Right renal pelvis (tissue), 4 donors: ENCODE measurements at places on chromosomes 16 and 17. TPM values are rescaled to one million over a fixed set of nuclear protein-coding genes. Genes with fewer than 3 reads are reported as not detected.

DNA sequence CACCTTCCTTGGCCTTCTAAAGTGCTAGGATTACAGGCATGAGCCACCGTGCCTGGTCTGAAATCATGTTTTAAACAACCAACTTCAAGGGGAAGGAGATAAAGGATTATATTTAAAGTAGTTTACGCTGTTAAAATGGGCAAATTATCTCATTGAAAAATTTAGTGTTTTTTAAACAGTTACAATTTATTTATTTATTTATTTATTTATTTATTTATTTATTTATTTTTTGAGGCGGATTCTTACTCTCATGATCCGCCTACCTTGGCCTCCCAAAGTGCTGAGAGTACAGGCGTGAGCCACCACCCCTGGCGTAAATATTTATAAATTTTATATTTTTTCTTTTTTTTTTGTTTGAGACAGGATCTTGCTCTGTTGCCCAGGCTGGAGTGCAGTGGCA, 22.2 kb downstream of the CDK12 start:
- DNase-seq, result no peak

DNA sequence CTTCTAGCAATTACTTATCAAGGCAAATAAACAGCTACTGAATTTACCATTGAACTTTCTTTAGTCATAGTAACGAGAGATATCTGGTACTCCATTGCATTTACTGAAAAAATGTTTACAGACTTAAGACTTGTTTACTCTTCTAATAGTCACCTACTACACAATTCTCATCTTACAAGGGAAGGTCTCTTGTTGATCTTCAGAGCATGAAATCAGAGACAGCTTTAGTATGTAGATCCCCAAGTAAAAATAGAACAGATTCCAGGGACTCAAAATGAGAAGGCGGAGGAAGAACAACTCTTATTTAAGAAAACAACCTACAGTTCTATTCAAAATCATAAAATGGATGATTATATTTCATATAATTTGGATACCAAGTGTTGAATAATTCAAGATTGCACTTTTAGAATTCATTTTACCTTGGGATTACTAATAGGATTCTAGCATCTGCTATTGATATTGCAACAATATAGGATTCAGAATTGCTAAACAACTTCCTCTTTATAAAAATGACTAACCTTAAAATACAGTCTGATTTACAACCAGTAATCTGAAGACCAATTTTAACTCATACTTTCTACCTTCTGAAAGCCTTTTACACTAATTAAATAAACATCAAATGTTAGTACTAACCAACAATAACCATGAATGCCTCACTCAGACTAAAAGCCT, 20.8 kb downstream of the UBE2G1 start:
- DNase-seq, result no peak

DNA sequence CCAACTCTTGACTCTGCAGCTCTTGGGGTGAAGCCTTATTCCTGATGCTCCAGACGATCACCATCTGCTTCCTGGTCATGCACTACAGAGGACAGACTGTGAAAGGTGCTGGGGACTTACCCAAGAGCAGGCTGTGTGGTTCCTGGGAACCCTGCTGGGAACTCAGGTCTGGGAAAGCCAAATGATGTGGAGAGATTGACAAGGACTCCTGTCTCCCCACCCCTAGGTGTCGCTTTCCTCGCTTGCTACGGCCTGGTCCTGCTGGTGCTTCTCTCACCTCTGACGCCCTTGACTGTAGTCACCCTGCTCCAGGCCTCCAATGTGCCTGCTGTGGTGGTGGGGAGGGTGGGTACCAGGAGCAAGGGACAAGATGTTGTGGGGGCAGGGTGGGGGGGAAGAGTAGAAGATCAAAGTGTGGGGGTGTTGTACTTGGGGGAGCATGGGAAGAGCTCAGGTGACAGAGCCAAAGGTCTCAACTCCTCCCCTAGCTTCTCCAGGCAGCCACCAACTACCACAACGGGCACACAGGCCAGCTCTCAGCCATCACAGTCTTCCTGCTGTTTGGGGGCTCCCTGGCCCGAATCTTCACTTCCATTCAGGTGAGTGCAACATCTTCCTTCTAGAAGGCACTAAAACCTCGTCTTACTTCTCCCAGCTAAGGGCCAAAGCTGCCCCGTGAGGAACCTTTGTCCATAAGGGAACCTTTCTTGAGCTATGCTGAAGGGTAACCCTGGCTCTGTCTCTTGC, 3.0 kb downstream of the SOX15 start:
- DNase-seq, result no peak

- DNase-seq, result no peak
Observed at GRCh38 chr17:2090210-2090641, 35.3 kb downstream of the HIC1 start.

DNA sequence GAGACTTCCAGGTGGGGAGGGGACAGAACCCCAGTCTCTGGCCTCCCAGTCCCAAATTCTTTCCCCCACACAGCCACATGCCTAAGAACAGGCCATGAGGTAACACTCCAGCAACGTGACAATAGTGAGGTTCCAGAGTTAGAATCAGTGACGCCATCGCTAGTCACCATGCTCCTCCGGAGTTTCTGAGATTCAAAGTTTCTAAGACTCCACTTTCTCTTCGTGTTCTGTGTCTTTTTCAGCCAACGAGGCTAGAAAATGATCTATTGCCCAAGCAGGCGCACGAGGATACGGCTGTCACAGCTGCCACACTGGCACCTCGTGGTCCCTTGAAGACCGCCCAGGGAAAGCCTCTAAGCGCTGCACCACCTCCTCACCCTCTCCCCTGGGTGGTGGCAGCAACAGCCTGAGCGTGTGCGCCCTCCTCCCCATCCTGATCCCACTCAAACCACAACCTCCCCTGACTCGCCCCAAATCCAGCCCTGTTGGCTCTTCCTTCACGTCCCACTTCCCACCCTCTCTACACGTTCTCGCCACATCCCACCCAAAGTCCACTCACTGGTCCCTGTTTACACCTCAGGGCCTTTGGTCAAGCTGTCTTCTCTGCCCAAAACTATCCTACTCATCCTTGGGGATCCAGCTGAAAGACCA, 1.0 kb downstream of the MCRIP1 start:
- DNase-seq, result no peak

CLEC18B gene
- 130 TPM for polyA plus RNA-seq

GRCh38 chr16:84029297-84030047, 13.1 kb downstream of the SLC38A8 start:
- DNase-seq, result no peak

DNA sequence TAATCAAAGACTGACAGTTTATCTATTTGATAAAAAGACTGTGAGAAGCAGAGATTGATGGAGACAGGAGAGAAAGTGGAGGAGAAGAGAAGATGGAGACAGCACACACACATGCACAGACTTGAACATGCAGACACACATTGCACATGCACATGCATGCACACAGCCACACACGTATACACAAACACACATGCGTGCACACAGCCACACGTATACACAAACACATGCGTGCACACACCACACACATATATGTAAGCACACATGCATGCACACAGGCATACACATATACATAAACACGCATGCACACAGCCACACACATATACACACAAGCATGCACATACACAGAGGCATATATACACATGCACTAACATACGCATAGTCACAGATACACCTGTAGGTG, 313.4 kb downstream of the HAPSTR1 start:
- DNase-seq, result no peak

DNA sequence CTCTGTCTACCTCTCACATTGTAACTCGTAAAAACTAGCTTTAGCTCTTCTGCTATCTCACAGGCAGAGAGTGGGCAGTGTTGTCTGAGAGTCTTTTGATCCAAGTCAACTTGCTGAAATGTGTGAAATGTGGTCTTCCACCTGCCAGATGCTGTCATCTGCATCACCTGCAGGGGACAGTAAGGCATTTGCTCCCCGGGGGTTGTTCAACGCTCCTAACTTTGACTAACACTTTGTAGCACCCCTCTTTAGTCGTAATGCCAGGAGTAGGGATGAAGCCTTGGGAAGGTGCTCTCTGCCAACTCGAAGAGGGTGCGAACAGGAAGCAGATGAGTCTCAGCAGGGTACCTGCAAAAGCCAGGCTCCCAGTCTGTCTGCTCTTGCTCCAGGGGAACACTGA, 36.1 kb downstream of the SNX11 start:
- no peak for DNase-seq

GP1BA gene
- polyA plus RNA-seq, result 2.1 TPM

DNAJA3 gene
- polyA plus RNA-seq, result 39.7 TPM

KRTAP4-3 gene
- not detected for polyA plus RNA-seq

DNA sequence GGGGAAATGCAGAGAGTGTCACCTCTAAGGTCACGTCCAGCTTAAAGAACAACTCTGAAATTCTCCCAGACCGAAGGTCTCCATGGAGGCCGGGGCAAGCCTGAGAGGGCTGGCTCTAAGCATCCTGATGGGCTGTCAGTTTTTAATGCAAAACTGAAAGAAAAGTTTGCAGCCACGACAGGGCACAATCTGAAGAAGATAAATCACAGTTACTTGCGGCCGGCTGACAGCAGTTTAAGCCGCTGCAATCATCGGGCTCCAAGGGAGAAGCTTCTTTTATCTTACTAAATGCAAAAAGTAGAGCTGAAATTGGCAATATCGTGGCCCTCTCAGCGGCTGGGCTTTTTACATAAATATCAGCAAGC, 168.8 kb downstream of the CYLD start:
- no peak for DNase-seq

PRR35 gene
- 10.5 TPM for polyA plus RNA-seq

DNA sequence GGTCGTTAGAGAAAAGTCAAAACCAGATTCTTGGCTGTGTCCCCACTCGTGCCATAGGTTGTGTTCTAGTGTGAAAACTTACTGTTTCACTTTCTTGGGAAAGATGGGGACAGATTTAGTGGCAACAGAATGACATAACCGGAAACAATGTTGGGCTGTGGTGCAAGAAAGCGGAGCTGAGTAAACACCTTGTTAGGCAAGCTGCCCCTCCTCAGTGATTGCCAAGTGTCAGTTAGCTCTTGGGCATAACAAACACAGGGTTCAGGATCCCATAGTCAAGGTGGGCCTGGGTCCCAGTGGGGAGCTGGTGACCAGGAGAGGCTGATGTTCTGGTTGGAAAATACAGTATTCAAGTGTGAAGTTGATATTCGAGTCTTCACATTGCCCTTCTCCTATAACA, 15.4 kb downstream of the UBN1 start:
- DNase-seq, result no peak

VMO1 gene
- polyA plus RNA-seq, result 0.31 TPM

AATK gene
- polyA plus RNA-seq, result 3.3 TPM

DNA sequence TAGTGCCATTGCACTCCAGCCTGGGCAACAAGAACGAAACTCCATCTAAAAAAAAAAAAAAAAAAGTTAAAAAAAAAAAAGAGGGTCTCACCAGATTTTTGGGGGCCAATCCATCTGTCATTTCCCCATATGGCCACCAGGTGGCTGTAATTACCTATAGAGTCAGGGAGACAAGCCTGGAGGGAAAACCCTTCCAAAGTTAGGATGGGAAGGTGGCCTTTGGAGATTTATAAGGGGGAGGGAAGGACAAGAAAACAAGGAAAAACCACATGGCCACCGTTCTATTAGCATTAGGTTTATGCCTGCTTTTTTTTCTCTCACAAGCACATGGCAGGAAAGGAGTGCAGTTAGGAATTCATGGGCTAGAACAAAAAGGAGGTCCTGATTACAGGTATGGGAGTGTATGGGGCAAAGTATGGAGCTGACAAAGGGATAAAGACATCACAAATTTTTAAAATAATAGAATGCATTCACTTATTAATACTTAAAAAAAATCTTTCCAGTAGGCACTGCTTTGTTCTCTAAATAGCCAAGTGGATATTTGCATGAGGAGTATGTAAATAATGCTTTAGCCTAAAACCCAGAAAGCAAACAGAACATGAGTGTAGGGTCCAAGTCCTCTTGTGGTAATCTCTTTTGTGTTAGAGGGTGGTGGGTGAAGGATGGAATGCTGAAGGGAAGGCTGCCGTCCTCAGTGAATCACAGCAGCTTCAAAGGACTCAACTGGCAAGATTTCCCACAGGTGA, 5.1 kb downstream of the CYB5D1 start:
- DNase-seq, result no peak

DNA sequence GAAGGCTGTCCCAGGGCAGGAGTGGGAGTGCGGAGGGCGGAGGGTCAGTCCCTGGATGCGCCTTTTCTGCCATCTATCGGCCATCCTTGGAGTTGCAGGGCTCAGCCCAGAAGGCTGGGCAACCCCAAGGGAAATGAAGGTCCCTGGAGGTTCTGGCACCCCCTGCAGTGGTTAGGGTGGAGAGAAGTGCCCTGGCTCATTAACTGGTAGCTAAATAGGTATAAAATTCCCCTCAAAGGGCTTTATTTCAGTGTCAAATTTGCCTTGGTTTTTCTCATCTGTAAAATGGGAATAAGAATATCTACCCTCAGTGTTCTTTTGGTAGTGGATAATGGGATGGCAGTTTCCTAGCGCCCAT, 22.4 kb downstream of the C17orf75 start:
- no peak for DNase-seq

KRTAP16-1 gene
- polyA plus RNA-seq, result not detected

GRCh38 chr17:79950751-79951150, 84.9 kb downstream of the TBC1D16 start:
- DNase-seq, result no peak

ABCC12 gene
- polyA plus RNA-seq, result 0.04 TPM

CCDC154 gene
- 3.0 TPM for polyA plus RNA-seq

DNA sequence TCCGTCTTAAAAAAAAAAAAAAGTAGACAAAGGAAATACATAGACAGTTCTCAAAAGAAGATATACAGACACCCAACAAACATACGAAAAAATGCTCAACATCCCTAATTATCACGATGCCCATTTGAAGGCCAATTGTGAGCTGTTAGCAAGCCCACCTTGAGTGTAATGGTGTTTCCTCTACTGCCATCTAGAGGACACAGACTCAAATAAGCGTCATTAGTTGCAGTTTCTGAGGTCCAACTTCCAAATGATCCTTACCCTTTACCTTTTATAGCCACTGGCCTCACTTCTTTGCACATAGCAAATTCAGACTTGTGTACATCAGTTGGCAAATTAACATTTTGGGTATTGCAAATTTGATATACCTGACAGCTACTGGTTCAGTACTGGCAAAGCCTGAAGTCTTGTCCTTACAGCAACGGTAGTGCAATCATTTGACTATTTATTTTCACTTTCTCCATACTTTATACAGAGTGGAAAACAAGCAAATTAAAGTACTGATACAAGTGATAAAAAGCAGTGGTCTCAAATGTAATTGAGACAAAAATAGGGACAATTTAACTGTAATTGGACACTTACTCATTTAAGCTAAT, 536.3 kb upstream of the EEF2KMT start:
- no peak for DNase-seq

DNA sequence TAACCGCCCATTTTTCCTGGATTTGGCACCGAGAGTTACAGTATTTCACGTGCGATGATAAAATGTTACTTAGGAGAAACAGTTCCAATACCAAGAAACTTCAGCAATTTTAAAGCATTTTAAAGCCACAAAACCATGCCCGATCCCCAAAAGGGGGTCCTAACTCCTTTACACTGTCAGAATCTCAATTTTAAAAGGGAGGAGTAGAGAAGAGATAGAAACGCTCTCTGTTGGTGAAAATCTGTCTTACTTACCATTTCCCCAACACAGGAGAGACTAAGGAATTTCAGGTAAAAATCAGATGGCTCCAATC, 526 bp upstream of the RNASEK start:
- DNase-seq, result no peak

DNA sequence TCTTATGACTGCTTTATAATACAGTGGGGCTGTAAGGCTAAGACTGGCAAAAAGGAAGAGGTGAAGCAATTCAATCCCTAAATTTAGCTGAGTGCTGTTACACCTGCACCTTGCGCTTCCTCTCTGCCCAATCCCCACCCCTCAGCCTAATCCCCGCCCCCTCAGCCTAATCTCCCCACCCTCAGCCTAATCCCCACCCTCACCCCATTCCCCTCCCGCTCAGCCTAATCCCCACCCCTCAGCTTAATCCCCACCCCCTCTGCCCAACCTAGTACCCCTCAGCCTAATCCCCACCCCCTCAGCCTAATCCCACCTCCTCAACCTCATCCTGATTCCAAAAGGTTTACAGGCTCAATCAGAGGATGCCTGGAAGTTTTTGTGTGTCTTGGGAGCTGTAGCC, 155.5 kb downstream of the PMP22 start:
- DNase-seq, result no peak
